ENCODE measurements at places on chromosomes 1 and 21.

- H3K4me1 ChIP-seq = no peaks in the 10 kb centered on the region
- H3K36me3 ChIP-seq = no peaks in the 10 kb centered on the region
- H3K27me3 ChIP-seq = no peaks in the 10 kb centered on the region
These were observed 52.4 kb upstream of the ACADM start for GRCh38 chr1:75672108-75672507.

GRCh38 chr21:45856442-45856841, 125.1 kb upstream of the COL6A1 start:
- DNase-seq = no peak
- no peak overlapping the region for H3K27ac ChIP-seq
- H3K27me3 ChIP-seq = no peaks in the 10 kb centered on the region
- no peaks in the 10 kb centered on the region for H3K4me1 ChIP-seq
- no peaks in the 10 kb centered on the region for H3K36me3 ChIP-seq

DNA sequence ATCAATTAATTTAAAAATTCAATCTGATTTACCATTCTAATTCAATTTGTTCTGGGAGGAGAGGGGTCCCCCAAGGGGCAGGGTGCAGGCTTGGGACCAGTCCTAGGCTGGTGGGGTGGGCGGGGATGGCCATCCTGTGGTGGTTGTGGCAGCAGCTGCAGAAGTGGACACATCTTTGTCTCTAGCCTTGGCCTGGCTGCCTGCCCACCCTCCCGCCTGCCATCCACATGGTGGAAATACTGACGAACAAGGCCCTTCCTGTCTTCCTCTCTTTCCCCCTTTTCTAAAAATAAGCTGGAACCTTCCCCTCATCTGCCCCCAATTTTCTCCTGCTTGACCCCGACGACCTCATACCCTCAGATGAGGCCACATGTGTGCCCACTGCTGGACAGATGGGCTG, 130.9 kb downstream of the FOXD2 start:
- H3K27me3 ChIP-seq = no peaks in the 10 kb centered on the region
- no peaks in the 10 kb centered on the region for H3K36me3 ChIP-seq
- DNase-seq = peak; percentile 49
- H3K4me1 ChIP-seq = peaks cover 25% of the 10 kb centered on the region
- H3K27ac ChIP-seq = peak overlapping the region; percentile 10
- H3K4me3 ChIP-seq = no peak overlapping the region

- peaks cover 2% of the 10 kb centered on the region for H3K27me3 ChIP-seq
- no peaks in the 10 kb centered on the region for H3K36me3 ChIP-seq
- no peak for DNase-seq
- no peaks in the 10 kb centered on the region for H3K4me1 ChIP-seq
- no peak overlapping the region for H3K27ac ChIP-seq
These were observed 33.5 kb downstream of the EPHA10 start for GRCh38 chr1:37731312-37732019.

- H3K36me3 ChIP-seq = no peaks in the 10 kb centered on the region
- no peaks in the 10 kb centered on the region for H3K27me3 ChIP-seq
- H3K4me1 ChIP-seq = no peaks in the 10 kb centered on the region
- no peak overlapping the region for H3K4me3 ChIP-seq
These were observed 106.7 kb upstream of the C8B start for GRCh38 chr1:57072401-57073110.

DNA sequence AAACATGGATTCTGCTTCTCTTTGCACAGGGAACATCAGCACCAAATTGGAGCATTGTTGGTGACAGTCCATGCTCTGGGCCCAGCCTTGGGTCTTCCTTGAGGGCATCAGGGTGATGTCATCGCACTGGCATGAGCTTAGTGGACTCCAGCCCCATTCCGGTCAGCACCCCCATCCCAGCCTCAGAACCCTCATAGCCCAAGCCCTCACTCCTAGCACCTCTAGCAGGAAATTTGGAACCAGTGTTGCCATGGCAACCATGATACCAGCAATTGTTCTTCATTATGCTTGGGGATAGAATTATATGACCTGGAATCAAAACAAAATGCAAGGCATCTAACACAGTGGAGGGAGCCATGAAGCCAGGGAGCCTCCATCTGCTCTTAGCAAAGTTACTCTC, 83.1 kb downstream of the VWA5B1 start:
- H3K27ac ChIP-seq = no peak overlapping the region
- no peaks in the 10 kb centered on the region for H3K36me3 ChIP-seq
- no peak for DNase-seq
- peaks cover 2% of the 10 kb centered on the region for H3K27me3 ChIP-seq

Data from endothelial cell of umbilical vein (primary cell).